Spinal cord (tissue), 10 donors: ENCODE measurements at places on chromosomes 3 and 15. TPM values are rescaled to one million over a fixed set of nuclear protein-coding genes. Genes with fewer than 3 reads are reported as not detected.

GRCh38 chr15:95215017-95215416 is 983.7 kb downstream of the MCTP2 start:
- no peak for DNase-seq

DNA sequence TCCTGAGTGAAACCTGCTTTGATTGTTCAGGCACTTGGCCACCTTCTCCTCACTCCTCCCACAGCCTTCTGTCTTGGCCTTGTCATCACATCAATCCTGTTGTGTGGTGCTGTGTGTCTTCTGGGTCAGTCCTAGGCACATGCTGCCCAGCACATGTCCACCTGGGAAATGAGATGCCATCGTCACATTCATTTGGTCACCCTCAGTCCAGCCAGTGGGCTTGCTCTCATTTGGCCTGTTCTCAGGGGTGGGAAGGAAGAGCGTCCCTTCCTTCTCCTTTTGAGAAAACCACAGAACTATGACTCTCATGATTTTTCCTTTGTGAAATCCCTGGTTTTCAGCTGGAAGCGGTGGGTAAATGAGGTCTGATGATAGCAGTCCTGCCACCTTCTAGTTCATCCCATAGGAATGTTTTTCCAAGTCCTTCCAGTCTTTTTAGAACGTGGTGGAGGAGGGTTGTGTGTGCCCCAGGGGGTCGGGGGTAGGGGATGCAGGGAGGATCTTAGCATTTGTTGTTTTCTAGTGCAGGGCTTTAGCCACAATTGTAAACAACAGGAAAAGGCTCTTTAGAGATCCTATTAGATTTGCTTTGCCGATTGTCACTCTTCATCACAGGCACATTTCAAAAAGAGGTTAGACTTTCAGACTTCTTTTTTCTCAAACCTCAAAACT is 8.4 kb upstream of the PLA1A start:
- DNase-seq = no peak

DNA sequence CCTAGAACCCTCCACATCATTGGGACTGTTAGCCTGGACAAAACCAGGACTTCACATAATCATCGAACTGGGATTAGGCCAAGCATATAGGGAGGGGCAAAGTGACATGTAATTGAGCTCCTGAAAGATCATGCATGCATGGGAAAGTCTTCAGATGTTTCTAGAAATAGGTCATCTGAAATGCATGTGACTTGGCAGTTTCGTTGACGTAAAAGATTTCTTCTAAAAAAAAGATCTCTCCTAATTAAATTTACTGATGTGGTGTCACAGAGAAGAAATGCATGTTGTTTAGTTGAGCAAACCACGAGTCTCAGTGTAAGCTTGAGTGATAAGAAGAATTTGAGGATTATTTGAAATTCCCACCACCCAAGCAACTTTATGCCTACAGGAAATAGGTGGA is 70.0 kb upstream of the LIMD1 start:
- DNase-seq = no peak

DNA sequence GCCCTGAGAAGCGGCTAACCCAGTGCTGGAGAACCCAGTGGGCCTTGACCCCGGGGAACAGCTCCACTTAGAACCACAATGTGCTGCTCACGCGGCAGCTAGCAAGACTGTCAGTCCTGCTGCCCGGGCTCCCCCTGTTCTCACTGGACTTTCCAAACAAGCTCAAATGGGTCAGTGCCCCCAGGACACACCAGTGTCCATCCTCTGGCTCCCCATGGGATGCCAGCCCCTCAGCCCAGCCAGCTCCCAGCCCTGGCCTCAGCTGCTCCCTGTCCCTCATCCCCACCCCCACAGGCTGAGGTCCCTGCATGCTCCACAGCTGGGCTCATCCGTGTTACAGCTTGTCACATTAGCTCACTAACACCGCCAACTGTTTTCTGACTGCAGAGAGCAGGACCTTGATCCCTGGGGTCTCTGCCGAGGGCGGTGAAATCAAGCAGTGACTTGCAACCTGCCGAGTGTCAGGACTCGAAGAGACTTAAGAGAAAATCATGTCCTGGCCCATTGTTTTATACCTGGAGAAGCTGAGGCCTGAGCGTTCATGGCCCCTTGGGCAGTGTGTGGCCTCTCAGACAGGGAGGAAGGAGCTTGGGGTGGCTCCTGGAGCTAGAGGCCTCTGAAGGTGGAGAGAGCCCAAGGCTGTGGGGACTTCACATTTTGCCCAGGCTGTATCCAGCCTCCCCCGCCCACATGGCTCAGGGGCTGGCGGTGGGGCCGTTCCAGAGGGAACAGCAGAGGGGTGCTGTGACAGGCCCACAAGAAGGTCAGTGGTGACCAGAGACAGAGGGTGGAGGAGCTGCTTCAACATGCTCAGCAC is 157.5 kb downstream of the MEGF11 start:
- no peak for DNase-seq

- DNase-seq = no peak
These were observed 23.2 kb downstream of the SENP8 start for GRCh38 chr15:72141171-72142084.

- peak; percentile 66 for DNase-seq
These were observed 35.2 kb upstream of the CDAN1 start for GRCh38 chr15:42772144-42772543.

APBA2 gene
- 72.6 TPM for total RNA-seq

- DNase-seq = no peak
These were observed 339.1 kb downstream of the TIGIT start for GRCh38 chr3:114632757-114633424.

DCBLD2 gene
- total RNA-seq = 31.1 TPM

ANKRD63 gene
- total RNA-seq = 0.28 TPM

DNA sequence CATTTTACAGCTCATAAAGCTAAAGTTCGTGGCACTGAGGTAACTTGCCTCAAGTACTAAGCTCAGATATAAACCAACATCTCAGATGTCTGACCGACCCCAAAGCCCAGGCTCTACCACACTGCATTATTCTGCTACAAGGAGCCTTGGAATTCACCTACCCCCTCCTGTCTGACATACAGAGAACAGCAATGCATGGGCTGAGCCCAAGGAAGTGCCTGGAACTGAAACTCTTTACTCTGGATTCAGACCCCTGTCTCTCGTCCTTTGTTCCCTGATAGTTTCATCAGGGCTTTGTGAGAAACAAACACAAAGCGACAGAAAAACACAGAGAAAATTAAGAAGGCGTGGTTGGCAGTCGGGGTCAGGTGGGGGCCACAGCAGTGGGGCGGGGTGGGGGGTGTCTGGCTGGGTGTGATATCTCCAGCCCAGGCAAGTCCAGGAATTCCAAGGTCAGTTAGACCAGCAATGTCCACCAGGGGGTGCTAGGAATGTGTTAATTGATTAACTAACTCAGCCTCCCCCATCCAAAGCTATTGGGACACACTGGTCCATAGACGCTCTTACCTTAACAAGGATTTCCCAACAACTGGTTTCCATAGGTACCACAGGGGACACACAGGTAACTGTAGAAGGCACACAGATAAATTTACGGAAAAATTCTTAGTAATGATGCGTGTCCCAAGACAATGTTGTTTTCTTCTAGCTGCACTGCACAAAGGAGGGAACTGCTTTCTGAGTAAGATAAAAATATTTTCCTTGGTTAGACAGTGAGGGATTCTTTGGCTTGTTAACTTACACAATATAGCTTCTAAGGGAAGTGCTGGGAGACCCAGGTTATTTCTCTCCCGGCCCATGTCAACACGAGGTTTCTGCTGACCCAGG is 18.8 kb upstream of the SSUH2 start:
- DNase-seq = peak; percentile 74

PLA1A gene
- 0.69 TPM for total RNA-seq

GREM1 gene
- 1.1 TPM for total RNA-seq

GRCh38 chr15:42632105-42632675 is 56.8 kb downstream of the STARD9 start:
- DNase-seq = no peak

- no peak for DNase-seq
These were observed 77.9 kb upstream of the ARHGEF3 start for GRCh38 chr3:56879436-56880215.

GRCh38 chr3:170076715-170077238 is 39.0 kb downstream of the GPR160 start:
- DNase-seq = no peak

- DNase-seq = no peak
These were observed 29.4 kb downstream of the CD200R1L start for GRCh38 chr3:112817271-112817670.

DNA sequence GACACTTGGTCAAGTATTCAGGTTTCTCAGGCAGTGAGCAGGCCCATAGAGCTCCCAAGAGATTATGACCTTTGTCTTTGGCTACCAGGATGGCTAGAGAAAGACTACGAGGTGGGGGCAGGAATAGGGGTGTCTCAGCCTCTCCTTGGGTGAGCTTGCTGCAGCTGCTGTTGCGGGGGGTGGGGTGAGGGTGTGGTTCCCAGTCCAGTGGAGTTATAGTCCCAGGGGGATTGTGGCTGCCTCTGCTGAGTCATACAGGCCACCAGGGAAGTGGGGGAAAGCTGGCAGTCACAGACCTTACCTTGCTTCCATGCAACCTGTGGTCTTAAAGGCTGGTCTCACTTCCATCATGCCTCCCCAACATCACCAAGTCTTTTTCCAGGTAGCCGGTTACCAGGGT is 31.7 kb downstream of the ATP2C1 start:
- DNase-seq = no peak
